ENCODE measurements at places on chromosomes 7 and 10.

- DNase-seq: no peak
These were observed 454.4 kb downstream of the HTR7 start for GRCh38 chr10:90403211-90404000.

DNA sequence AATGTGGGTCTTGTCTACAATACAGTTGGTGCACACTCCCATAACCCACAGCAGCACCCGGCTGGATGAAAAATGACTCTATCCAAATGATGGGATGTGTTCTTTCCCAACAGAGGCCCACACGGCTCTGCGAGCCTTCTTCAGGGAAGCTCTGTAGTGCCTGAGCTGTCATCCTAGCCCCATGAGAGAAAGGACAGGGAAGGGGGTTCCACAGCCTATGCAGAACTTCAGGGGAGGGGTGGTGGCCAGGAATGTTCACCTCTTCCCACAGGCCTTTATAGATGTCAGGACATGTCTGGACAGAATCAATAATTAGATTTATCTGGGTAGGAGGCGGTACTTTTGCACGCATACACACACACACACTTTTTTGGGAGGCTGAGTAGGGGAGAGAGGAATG lies 109.0 kb downstream of the JCAD start:
- no peak for DNase-seq

GRCh38 chr7:25075459-25075858 lies 49.6 kb downstream of the CYCS start:
- DNase-seq: no peak

GRCh38 chr10:119737823-119738222 lies 12.0 kb downstream of the INPP5F start:
- no peak for DNase-seq

GRCh38 chr7:149787428-149788299 lies 14.3 kb upstream of the ZNF467 start:
- no peak for DNase-seq

- no peak for DNase-seq
These were observed 20.8 kb downstream of the NET1 start for GRCh38 chr10:5433182-5433581.

DNA sequence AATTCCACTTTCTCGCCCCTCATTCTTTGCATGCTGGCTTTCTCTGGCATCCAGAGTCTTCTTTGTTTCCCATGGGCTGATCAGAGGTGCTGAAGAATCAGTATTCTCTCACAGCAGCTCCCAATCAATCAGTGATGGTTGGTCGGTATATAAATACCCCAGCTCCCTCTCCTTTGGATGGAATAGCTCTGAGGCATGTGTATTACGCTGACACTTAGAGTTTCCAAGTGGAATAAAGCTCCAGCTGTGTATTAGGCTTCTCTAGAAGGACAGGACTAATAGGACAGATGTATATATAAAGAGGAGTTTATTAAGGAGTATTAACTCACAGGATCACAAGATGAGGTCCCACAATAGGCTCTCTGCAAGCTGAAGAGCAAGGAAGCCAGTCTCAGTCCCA lies 218.3 kb upstream of the GRB10 start:
- no peak for DNase-seq

DNA sequence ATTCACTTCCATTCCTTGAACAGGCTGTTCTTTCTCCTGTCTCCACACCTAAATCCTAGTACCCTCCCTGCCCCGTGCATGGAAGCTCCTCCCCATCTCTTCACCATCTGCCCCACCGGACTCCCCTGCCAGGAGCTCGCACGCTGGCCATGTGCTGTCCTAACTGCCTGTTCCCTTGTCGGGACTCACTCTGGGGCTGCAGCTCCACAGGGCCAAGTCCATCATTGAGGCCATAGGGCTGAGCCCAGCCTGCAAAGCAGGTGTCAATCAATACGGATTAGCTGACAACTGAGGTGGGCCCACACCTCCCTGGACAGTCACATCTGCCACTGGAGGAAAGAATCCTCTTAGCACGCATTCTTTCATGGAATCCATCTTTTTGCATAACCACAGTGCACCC lies 41.4 kb upstream of the DMBT1 start:
- no peak for DNase-seq

DNA sequence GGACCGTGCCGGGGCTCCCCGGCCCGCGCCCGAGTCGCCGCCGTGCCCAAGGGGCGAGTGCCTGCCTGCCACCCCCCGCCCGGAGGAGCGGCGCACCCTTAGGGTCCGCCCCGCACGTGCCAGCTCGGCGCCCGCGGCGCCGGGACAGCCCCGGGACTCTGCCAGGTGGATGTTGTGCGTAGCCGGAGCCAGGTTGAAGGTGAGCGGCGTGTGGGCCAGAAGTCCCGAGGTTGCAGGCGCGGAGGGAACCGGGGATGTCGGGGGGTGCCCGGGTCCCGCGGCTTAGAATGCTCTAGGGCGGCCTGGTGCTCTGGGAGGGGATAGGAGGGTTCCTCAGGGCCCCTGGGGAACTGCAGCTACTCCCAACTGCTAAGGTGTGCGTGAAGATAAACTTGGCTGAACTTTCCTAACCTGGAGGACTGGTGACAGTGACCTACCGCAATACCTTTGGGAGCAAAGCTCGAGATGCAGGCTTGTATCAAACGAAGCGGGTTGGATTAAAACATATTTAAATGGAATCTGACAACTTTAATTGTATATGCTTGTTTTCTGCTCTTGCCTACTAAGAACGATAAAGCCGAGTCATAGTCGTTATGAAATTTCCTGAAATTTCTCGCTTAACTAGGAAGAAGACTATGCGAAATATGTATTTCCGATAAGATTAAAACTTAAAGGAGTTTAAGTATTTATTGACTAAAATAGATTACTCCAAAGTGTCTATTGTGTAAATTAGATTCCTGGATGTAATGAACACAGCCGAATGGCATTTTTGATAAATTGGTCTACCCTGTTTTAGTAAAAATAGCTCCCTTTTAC lies at the start of gene CUX1:
CUX1 (plus strand) TSS at position 156 of the 816 bp plus-strand sequence; CDS start at position 170, 14 bp downstream.
- no peak for DNase-seq

DNA sequence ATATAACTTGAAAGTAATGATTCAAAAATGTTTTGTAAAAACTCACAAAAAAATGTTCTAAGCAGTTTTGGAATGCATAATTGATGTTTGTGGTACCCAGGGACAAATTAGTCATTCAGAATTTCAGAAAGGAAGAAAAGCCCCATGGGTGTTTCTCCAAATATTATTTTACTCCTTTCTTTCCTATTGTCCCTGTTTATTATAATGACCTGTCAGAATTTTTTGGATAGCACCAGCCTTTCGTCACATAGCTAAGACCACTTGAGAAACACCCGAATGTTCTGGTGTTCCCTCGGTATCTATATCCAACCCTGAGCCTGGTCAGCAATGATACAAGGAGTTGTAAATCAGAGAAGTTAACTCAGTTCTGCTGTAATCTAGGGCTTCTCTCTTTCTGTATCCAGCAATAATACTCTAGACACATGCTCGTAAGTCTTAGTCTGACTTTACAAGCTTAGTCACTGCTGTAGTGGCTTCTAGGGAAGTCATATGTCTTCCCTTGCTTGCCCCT lies 64.8 kb upstream of the MEOX2 start:
- no peak for DNase-seq

DNA sequence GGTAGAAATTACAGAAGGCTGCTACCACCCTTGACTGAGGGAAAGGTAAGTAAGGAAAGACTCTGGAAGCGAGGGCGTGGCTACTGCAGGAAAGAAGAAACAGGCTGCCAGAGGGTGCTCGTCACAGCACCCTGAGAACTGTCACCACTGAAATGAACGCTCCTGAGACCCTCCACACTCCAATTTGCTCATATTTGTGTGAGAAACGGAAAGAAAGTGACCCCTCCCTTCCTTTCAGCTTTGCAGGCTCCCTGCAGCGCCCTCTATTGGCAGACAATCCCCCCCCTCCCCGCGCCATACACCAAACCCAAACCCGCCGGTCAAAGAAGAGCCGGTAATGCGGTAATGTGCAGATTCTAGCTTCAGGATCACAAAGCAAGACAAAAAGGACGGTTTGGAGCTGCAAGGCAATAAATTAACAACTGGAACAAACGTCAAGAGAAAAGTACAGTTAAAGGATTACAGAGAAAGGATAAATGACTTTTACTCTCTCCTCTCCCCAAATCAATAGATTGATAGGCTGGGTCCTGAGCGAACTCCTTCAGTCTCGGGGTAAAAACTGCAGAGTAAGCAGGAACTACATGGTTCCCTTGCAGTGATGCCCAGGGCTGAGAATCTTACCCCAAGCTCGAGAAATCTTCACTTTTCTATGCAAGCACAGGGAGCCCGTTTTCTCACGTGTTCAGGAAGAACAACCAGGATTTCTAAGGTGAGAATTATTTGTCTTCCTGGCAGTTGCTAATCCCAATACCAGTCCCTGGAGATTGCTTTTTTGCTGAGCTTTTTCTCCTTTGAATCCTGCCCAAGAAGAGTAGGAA lies 47.6 kb downstream of the STEAP1B start:
- no peak for DNase-seq

GRCh38 chr7:3861941-3862340 lies 560.9 kb downstream of the SDK1 start:
- DNase-seq: no peak

DNA sequence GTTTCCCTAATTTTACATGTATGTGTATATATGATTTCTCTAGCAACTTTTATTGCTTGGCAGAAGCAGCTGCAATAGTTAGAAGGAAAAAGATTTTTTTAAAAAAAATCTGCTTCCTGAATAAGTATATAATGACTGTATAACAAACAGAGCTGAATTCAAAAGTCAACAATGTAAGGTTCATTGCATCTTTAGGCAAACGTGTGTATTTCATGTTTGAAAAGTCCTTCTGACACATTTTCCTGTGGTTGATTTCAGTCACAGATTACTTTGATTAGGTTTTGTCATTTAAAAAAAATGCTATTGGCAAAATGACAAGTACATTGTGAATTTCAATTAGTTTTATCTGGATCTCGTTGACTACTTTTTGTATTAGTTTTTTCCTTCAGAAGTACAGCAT lies 231.0 kb downstream of the CSTF2T start:
- DNase-seq: no peak

- DNase-seq: no peak
These were observed 25.0 kb upstream of the GTPBP4 start for GRCh38 chr10:963186-963585.

GRCh38 chr10:76583711-76584161 lies 1053.9 kb downstream of the KCNMA1 start:
- no peak for DNase-seq

DNA sequence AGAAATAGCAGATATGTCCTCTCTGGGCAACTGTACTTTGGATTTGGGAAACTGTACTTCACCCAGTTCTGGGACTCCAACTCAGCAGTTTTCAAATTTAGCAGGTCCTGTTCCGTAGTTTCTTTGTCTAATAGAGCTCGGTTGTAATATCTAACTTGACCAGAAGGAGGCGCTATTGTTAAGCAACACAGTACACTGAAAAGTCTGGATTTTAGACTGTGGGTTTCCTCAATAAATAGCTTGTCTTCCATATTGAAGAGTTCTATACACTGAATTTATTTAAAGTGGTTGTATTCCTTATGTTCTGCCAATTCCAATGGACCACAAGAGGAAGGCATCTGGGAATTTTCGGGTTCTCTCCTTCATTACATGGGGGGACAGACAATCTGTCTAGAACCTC lies 39.8 kb downstream of the ELFN1 start:
- DNase-seq: no peak

GRCh38 chr7:140300243-140301136 lies 97.8 kb downstream of the SLC37A3 start:
- DNase-seq: no peak

DNA sequence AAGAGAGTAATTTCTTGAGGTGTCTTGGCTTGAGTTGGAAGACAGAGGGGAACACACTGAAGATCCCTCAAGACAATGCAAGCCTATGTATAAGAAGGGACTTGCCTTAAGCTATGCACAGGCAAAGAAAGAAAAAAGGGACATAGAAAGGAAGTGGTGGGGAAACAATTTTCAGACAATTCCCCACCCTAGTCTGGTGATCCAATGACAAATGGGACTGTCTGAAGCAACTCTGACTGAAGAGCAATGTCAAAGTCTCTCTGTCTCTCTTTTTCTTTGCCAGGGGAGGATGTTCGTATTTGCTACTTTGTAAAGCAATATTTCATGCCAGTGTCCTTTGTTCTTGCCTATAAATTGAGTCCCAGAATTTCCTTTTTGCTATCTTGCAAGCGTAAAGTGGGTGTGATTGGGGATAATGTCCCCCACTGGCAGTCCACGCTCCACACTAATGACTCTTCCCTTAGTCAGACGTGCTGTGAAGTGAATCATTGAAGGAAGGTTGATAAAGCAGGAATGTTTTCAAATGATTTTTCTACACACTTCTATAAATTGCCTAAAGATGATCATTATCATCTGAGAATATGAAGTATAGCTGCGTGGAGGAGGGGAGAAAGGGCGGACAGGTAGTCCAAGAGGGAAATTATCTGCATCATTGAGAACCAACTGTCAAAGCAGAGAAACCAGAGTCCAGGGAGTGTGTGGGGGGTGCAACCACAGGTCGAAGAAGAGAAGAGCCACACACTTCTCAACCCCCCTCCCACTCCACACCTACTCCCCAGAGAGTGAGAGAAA lies 243.8 kb upstream of the ETV1 start:
- DNase-seq: no peak

GRCh38 chr10:88931548-88931947 lies 21.0 kb downstream of the ACTA2 start:
- no peak for DNase-seq

DNA sequence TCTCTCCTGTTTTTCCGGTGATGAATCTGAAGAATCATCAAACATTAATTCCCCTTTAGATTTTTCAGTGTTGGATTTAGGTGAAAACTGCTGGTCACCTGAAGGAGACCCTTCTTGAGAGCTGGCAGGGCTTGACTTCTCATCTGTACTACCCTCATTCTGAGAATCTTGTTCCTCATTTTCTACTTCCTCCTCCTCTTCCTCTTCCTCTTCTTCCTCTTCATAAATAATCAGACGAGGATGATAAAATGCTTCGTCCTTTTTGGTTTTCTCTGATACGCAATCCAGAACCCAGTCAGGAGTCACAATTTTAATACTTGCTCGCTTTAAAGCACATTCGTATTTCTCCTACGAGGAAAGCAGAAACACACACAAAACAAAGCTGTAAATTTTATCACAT lies 26.9 kb downstream of the PAXIP1 start:
- no peak for DNase-seq

DNA sequence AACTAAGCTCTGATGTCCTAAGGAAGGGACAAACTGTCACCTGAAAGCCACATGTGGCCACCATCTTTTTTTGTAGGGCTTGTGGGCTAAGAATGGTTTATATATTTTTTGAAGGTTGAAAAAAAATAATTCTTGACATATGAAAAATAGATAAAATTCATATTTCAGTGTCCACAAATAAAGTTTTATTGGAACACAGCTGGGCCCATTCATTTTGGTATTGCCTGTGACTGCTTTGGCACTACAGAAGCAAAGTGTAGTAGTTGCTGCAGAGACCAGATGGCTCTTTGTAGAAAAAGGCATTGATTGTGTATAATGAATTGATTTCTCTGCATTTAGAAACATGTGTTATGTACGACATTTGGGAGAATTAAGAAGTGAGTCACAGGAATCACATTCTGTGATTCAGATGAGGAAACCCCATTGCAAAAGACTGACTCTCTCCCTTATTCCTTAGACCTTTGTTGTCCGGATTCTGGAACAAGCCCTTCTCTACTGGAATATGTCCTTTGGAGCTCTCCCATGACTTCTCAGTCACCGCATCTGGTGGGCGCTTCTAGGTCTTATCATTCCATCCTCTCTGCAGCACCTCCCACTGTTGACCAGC lies 438.7 kb downstream of the LRMDA start:
- DNase-seq: no peak
